MM.1S (cell line): ENCODE measurements at places on chromosomes 1 and 21.
A peak's percentile ranks its signal among the peaks of the same experiment; 100 is the strongest.

- no peak for DNase-seq
These were observed 252.6 kb downstream of the NFIA start for GRCh38 chr1:61334718-61335589.

- no peak for DNase-seq
These were observed 18.7 kb downstream of the SLC45A3 start for GRCh38 chr1:205661429-205662134.

- DNase-seq = peak; percentile 70
These were observed 462 bp upstream of the TLCD4 start for GRCh38 chr1:95116580-95117206.

DNA sequence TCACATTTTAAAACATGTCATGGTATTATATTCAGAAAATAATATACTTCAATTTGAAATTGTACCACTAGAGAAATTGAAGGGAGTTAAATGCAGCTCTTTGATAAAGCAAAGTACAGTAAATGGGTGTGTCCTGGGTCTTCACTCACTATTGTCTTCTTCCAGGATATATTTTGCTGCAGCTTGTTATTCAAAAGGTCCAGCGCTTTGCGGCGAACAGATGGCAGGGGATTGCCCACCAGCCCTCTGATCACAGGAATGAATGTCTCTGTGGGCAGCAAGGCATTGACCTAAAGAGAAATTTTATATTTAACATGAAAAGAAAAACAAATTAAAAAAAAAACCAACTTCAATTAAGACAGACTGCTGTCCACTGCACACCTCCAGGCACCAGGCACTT is 35.1 kb downstream of the LGALS8 start:
- DNase-seq = no peak

GRCh38 chr21:39321424-39321823 is 8.0 kb upstream of the BRWD1 start:
- no peak for DNase-seq

DNA sequence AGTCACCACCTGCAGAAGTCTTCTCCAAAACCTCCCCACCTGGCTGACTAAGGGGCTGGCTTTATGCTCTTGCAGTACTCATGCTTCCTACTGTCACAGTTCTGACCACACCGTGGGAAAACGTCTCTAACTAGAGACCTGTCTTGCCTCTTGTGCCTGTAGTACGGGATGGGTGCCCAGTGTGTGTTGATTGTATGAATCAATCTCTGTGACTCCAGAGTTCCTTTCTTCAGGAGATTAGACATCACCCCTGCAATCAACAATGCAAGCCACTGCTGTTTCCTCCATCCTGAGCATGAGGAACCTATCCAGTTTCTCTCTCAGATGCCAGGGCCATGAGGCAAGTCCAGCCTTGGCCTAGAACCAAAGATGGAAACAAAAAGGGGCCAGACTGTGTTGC is 64.1 kb downstream of the LRRN2 start:
- no peak for DNase-seq

GRCh38 chr1:205301205-205301821 is 20.2 kb downstream of the NUAK2 start:
- peak; percentile 34 for DNase-seq

GRCh38 chr1:101069158-101069557 is 43.6 kb upstream of the DPH5 start:
- no peak for DNase-seq

DNA sequence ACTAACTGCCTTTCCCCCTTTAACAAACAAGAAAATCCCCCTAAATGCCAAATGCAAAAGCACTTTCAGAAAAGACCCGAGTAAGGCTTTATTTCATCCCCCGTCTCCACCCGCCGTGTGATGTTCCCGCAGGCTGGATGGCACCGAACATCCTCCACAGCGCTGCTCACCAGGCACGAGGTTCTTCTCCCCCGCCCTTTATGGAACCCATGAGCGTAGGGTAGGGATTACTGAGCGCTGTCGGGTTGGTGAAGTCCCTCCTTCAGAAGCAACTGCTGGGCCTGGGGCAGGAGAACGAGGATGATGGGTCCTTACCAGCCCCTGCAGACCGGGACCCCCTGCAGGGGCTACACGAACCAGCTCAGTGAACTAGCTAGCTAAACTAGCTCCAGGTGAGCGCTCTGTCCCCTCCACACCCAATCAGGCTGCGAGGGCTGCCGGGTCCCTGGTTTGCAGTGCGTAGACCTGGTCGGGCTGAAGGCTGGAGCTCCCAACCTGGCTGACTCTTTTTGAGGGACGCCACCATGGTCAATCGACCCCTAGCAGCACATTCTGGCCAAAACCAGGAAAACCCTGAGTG is 80.4 kb downstream of the ITPKB start:
- no peak for DNase-seq

DNA sequence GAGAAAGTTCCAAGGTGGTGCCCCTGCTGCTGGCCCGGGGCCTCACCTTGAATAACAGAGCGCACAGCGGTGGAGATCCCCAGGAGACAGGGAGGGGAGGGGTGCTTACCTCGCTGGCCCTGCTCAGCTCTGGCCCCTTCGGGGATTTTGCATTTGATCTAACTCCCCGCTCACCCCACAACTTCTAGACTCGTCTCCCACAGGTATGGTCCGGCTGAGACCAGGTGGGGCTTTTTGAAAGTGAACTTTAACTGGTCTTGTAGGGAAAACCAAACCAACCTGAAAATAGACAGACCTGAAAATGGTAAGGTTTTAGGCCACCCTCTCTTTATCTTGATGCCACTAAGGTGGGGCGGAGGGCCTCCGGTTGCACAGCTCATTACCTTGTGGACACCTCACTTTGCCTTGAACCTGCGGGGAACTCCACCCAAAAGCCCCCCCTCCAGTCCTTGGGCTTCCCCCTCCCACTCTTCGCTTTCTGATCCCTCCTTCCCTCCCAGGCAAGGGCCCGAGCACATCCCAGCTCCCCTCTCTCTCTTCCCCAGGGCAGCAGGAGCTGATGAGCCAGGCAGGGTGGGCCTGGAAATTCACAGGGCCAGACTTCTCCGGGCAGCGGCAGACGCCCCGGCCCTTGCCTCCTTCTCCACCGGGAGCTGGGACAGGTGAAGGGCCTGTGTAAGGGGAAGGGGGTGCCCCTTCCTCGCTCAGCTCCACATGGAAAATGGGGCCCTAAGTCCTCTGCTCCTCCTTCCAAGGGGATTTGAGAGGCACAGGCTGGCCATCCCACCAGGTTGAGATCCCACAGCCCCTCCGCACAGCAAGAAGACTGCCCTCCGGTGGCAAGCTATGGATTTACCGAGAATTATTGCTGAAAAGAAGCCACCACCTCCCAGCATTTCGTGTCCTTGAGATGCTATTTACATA is 16.1 kb downstream of the TNFRSF8 start:
- peak; percentile 64 for DNase-seq

DNA sequence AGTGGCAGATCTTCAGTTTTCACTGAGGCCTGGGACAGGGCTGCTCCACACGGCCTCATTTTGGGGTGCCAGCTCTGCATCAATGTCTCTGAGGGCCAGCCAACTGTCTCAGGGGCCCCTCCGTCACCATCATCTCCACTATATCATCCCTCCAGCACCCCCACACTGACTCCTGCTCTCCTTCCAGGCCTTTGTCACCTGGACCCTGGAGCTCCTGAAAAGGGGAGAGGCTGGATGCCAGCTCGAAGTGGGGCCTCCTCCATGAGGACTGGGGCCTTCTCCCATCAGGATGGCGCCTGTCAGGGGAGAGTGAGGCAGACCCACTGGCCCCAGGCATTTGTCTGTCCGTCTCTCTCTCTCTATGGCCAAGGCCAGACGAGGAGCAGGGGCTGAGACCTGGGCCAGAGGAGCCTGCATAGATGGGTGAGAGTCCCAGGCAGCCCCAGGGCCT is 44.7 kb upstream of the LRP8 start:
- no peak for DNase-seq

GRCh38 chr1:18927654-18928272 is 25.4 kb upstream of the ALDH4A1 start:
- DNase-seq = peak; percentile 51

DNA sequence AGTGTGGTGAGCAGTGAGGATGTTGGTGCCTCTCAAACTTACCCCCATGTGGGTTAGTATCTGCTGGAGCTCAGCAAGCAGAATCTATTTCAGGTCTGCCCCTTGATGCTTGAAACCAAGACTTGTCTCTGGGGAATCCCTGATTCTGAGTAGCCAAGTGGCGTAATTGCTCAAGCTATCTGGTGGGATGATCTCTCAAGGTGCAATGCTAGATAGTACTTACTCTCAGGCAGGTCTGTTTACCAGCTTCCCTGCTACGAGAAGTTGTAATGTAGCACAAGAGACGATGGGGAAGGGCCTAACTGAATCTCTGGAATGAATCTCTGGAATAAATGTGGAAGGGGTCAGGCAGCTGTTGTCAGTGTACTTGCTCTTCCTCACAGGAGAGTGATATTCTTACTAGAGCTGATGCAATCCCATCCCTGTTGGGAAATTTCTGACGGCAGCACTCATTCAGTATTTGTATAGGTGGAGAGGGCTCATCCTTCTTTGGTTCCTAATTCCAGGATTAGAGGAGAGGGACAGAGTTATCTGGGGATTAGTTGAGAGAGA is 65.4 kb downstream of the MACF1 start:
- DNase-seq = peak; percentile 87

GRCh38 chr1:21913763-21914162 is 23.3 kb downstream of the HSPG2 start:
- DNase-seq = no peak

- no peak for DNase-seq
These were observed 35.8 kb upstream of the RIPK4 start for GRCh38 chr21:41802684-41803083.

- DNase-seq = no peak
These were observed 51.7 kb downstream of the COL24A1 start for GRCh38 chr1:86104606-86105532.

GRCh38 chr1:60345621-60346020 is 272.1 kb upstream of the C1orf87 start:
- no peak for DNase-seq

DNA sequence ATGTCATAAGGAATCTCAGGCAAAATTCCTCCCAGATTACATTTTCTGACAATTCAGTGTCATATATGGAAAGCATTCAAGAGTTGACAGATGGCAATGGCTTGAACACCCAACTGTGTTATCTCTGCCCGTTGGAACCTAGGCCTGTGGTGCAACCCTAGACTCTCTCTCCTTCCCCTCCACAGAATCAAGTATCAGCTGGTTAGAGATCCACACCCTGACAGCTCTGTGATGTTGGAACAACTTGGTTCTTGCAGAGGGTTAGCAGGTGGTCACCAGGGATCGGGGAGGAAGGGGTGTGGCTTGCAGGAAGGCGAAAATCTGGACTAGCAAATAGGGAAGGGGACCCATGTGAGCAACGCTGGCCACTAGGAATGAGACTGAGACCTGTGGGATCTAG is 26.3 kb downstream of the PCSK9 start:
- no peak for DNase-seq

GRCh38 chr1:113534130-113534817 is 144.0 kb downstream of the MAGI3 start:
- no peak for DNase-seq

DNA sequence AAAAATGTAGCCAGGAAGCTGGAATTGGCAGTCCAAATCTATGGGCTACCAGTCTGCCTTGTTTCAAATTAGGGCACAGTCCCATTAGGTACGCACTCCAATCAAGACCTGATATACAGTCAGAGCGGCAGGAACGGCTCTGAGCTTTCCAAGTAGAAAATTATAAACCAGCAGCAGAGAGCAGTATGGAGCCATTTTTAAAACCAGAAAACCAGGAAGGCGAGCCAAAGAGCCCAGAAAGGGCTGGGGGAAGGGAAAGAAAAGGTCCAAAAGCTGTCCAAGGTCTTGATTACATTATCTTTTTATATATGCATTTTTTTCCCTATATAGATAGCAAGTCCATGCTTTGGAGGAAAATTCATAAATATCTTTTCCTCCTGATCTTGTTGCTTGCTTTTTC is 719.0 kb downstream of the RWDD3 start:
- DNase-seq = no peak

GRCh38 chr1:233654658-233655280 is 40.9 kb downstream of the KCNK1 start:
- no peak for DNase-seq
